Stimulated activated CD8-positive, alpha-beta memory T cell treated with anti-CD3 and anti-CD28 coated beads, Interleukin-7, amount 100 ng/mL, for 1 hour (primary cell): ENCODE measurements at places on chromosomes 7 and 10.

DNA sequence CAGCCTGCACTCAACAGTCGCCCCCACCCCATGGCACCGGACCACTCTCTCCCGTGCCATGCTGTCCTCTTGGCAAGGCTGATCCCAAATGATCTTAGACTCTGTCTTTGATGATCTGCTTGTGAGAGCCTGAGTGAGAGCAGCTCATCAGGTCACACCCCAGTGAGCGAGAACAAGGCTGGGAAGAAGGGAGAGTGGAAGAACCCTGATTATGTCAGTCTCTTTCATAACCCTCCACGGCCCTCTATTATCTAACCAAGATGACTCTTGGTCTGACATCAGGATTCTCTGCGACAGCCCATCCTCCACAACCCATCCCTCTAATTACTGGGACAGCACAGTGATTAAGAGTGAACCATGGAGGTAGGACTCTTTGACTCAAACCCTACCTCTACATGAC is 53.1 kb upstream of the C7orf33 start:
- DNase-seq = no peak

- no peak for DNase-seq
Observed at GRCh38 chr10:34696423-34696822, 118.7 kb downstream of the PARD3 start.

- no peak for DNase-seq
Observed at GRCh38 chr10:11063856-11064255, 46.2 kb downstream of the CELF2 start.

DNA sequence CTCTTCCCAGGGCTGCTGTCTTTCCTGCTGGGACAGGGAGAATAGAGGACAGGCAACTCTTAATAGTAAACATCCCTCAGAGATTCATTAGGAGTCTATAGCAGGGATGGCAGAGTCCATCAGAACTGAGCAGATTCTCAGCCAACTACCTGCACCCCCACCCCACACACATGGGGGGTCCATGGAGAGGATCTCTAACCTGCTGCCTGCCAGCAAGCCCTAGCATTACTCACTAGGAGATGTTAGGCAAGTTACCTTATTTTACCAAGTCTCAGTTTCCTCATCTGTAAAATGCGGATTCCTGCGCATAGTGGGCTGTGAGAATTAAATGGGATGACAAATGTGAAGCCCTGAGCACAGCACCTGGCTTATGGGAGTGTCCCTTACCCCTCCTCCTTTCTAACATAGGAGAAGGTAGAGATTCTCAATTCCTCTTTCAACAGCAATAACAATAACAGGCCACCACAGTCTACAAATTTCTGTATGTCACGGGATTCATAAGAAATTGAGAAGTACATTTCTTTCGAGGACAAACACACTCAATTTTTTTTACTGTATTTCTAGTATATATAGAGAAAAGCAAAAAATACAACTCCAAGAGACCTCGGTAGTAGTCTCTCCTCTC is 23.8 kb upstream of the WDR11 start:
- DNase-seq = no peak

GRCh38 chr7:142352543-142352942 is 94.7 kb upstream of the PRSS58 start:
- no peak for DNase-seq

DNA sequence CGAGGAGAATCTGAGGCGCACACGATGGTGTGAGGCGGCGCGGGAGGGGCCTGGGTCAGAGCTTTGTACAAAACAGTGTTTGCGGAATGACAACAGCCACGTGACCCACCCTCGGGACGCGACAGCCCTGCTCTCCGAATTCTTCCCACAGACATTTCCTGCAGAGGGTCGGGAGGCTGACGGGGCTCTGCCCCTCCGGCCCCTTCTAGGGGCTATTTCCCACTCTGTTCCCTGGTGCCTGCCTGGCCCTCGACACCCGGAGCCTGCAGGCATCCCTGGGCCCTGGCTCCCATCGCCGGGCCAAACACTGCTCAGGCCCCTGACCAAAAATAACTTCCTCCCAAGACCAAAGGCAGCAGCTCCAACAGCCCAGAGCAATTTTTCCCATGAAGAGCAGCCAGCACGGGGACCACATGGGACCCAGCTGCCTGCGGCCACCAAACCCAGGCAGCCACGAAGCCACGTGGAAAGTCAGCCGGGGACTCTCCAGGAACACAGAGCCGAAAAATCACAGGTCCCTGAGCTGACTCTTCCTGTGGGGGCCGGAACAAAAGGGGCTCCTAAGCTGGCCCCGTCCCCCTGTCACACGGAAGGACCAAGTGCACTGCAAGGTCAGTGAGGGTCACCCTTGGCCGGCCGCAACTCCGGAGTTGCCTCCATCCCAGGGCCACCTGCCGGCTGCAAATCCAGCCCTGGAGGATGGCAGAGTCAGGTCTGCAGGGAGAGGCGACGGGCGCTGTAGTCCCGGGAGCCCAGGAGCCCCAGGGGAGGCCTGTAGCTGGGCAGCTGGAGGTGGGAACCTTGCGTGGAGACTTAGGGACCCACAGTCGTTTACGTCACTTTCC is 42.0 kb downstream of the PAPOLB start:
- no peak for DNase-seq
